ENCODE measurements at places on chromosomes 5 and 9.
A peak's percentile ranks its signal among the peaks of the same experiment; 100 is the strongest.

GRCh38 chr5:176619203-176619568 lies 9.2 kb upstream of the GPRIN1 start:
- peak; percentile 89 for DNase-seq

GRCh38 chr9:91930475-91930874 lies 19.6 kb downstream of the ROR2 start:
- DNase-seq = no peak

- no peak for DNase-seq
Measured at GRCh38 chr5:119264186-119264585, 91.6 kb upstream of the TNFAIP8 start.

- no peak for DNase-seq
Measured at GRCh38 chr5:149747833-149748366, 17.8 kb downstream of the PPARGC1B start.

DNA sequence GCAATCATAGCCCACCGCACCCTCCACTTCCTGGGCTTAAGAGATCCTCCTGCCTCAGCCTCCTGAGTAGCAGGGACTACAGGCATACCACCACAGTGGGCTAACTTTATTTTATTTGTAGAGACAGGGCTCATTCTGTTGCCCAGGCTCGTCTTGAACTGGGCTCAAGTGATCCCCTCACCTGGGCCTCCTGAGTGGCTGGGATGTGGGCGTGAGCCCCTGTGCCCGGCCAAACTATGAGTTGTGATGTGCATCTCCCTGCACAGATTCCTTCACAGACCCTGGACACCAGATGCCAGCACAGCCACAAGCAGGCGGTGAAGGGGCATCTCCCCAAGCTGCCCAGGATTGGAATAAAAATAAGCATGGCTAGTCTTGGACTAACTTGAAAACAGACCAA lies 244.9 kb upstream of the IRX1 start:
- no peak for DNase-seq

- DNase-seq = no peak
Measured at GRCh38 chr9:80070071-80070742, 498.4 kb downstream of the TLE4 start.

- no peak for DNase-seq
Measured at GRCh38 chr5:72555871-72556270, 48.7 kb upstream of the ZNF366 start.

GRCh38 chr9:3689555-3689954 lies 163.8 kb upstream of the RFX3 start:
- no peak for DNase-seq

DNA sequence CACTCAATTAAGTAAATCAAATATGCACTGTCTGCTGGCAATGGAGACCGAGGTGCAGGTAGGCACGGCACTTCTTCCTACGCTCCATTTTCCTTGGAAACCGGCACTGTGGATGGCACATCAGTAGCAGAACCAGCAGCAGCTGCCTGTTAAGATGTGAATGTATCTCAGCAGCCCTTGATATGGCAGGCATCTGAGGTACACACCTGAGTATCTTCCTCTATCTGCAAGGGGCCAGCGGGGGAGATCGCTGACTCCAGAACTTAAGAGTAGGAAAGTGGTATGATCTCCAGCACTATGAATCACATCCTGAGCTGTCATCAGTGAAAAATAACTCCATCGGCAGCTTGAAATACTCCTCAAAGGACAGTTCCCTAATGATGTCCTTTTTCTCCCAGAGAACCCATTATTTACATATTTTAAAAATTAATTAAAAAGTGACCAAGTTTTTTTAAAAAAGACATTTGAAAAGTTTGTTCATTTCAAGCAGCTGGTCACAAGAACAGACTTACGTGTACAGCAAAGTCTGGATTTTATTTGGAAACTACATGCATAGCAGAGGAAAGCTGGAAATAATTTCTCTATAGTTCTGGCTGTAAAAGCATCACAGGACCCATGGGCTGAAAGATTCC lies 97.1 kb downstream of the ADAMTS12 start:
- DNase-seq = no peak

GRCh38 chr9:123757960-123758359 lies 172.0 kb downstream of the DENND1A start:
- no peak for DNase-seq

DNA sequence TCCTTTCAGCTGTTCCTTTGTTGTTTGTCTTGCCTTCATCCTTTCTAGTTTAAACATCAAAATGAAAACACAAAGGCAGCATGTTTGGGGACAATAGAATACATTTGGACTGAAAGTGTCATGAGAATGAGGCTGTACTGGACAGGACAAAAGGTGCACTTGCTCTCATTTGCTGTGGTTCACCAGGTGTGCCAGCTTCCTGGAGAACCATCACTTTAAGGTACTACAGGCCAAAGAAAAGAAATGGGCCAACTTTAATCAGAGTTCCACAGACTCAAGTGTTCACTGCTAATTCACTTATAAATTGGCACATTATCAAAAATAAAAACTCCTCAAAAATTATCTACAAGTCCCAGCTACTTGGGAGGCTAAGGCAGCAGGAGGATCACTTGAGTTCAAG lies 53.8 kb downstream of the ABHD17B start:
- no peak for DNase-seq

DNA sequence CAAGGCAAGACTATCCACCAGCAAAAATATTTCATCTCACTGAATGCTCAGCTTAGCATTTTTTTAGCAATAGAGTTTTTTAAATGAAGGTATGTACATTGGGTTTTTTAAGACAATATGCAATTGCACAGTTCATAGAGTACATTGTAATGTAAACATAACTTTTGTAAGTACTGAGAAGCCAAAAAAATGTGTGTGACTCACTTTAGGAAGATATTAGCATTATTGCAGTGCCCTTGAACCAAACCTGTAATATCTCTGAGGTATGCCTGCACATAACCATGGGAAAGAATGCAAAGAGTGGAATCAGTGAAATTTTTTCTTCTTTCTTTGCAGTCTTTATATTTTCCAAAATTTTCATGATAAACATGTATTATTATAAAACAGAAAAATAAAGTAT lies 1533.3 kb upstream of the WWC1 start:
- no peak for DNase-seq

- DNase-seq = no peak
Measured at GRCh38 chr9:128628471-128629048, 28.1 kb downstream of the DYNC2I2 start.

DNA sequence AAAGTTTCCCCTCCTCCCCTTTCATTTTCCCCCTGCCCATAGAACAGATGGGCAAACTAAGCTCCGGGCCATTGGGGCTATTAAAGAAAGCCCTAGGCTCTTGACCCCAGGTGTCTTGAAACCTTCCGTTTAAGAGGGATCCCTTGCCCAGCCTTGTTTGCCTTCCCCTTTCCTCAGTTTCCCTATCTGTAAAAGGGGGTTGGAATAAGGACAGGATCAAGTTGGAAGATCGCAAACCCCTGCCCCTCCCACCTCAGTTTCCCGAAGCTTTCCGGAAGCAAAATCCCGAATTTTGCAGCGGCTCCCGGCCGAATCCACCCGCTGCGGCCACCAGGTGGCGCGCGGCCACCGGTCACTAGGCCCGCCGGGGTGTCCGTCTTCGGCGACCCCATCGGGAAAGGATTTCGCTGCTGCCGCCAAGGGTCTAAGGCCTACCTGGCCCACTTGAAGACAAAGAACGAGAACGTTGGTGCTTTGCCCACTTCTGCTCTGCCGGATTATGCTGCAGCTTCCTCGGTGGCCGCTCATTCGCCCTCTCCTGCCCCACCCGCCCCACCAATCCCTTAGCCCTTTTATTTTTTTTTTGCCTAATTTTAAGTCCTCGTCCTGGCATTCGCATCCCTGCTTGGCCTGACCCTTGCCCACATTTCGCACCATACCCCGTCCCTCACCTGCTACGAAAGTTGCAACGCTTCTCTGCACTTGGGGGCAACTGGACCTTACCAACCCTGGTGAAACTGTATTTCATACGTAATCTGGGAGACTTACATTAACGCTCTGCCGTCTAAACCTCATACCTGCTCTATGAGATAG lies 962 bp upstream of the NR6A1 start:
- no peak for DNase-seq

DNA sequence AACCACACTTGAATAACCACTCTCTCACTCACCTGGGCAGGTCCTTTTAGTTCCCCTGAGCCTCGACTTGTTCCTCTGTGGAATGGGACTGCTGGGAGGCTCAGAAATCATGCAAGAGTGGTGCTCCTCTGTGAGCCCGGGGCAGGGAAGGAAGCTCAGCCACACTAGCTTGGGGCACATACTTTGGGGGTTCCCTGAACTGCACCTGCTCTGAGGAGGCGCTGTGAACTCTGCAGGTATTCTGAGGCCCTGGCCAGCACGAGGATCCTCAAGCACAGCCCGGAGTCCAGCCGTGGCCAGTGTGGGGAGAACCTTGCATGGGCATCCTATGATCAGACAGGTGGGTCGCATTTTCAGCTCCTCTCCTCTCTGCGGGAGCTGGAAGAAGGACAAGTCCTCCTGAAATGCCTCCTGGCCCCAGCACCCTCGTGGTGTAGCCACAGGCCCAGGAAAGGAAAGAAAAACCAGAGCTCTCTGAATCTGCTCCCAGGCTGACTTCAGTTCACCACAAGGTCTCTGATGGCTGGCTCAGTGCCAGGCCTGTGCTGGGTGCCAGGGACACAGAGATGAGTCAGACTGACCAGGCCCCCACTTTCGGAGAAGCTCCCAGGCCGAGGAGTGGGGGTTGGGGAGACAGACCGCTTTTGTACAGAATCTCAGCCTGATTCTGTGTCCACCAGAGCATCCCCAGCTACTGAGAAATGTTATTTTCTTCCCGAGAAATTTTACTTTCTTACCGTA lies 11.9 kb downstream of the GLIPR2 start:
- DNase-seq = peak; percentile 73

DNA sequence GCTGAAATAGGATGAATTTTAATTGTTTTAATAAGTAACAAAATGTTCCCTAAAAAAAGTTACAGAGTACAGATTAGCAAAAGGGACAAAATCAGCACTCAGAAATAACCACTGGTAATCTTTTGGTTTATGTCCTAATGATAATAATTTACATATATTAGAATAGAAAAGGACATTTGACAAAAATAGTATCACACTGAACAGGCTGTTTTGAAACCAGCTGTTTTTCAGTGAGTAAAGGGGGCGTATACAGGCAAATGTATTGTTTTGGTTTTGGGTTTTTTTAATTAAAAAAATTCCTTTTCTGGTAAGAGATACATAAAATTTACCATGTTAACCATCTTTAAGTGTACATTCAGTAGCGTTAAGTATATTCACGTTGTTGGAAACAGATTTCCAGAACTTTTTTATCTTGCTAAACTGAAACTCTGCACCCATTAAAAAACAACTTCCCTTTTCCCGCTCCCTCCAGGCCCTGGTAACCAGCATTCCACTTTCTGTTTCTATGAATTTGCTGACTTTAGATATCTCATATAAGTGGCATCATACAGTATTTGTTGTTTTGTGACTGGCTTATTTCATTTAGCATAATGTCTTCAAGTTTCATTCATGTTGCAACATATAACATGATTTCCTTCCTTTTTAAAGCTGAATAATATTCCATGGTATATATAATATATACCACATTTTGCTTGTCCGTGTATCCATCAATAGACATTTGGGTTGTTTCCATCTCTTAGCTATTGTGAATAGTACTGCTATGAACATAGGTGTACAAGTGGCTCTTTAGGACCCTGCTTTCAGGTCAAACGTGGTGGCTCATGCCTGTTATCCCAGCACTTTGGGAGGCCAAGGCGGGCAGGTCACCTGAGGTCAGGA lies 20.6 kb upstream of the LARP1 start:
- no peak for DNase-seq

Data from stimulated activated CD8-positive, alpha-beta memory T cell treated with anti-CD3 and anti-CD28 coated beads, Interleukin-7, amount 100 ng/mL, for 48 hours (primary cell).